ENCODE measurements at places on chromosomes 2 and 18.
A peak's percentile ranks its signal among the peaks of the same experiment; 100 is the strongest.

- peaks cover 10% of the 10 kb centered on the region for H3K4me1 ChIP-seq
- no peak overlapping the region for H3K4me3 ChIP-seq
- no peak overlapping the region for H3K27ac ChIP-seq
- H3K36me3 ChIP-seq = no peaks in the 10 kb centered on the region
- no peaks in the 10 kb centered on the region for H3K27me3 ChIP-seq
Measured at GRCh38 chr2:100124761-100125160, 17.6 kb downstream of the AFF3 start.

- H3K36me3 ChIP-seq = no peaks in the 10 kb centered on the region
- no peak overlapping the region for H3K27ac ChIP-seq
- no peak for DNase-seq
- H3K4me1 ChIP-seq = peaks cover 12% of the 10 kb centered on the region
- H3K27me3 ChIP-seq = no peaks in the 10 kb centered on the region
Measured at GRCh38 chr2:206984206-206984605, 44.9 kb downstream of the CPO start.

GRCh38 chr2:71700041-71700657, 246.8 kb downstream of the DYSF start:
- no peak for DNase-seq
- H3K4me3 ChIP-seq = no peak overlapping the region
- peaks cover 56% of the 10 kb centered on the region for H3K4me1 ChIP-seq
- H3K27ac ChIP-seq = no peak overlapping the region

GRCh38 chr2:240368781-240369331, 66.6 kb upstream of the GPC1 start:
- H3K36me3 ChIP-seq = no peaks in the 10 kb centered on the region
- H3K4me3 ChIP-seq = no peak overlapping the region
- no peak for DNase-seq
- no peaks in the 10 kb centered on the region for H3K27me3 ChIP-seq
- H3K27ac ChIP-seq = no peak overlapping the region
- H3K4me1 ChIP-seq = peaks cover 76% of the 10 kb centered on the region

DNA sequence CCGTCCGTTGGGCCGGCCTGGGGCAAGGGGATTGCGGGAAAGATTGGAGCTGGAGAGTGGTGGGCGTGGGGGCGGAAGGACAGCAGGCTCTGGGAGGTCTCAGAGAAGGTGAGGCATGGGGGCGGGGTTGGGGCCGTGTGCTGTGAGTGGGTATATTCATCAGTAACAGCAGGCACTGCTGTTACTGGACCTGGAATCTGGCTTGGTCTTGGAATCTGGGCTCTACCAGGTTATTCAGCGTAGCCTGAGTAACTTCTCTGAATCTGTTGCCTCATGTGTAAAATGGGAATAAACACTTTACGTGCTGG, 435 bp downstream of the RNF181 start:
- H3K4me3 ChIP-seq = peak overlapping the region; percentile 88
- H3K27ac ChIP-seq = peak overlapping the region; percentile 84

- H3K27ac ChIP-seq = no peak overlapping the region
- DNase-seq = peak; percentile 48
- no peaks in the 10 kb centered on the region for H3K36me3 ChIP-seq
Measured at GRCh38 chr18:24204904-24205303, 66.0 kb downstream of the CABYR start.

GRCh38 chr2:48756289-48756688, 765 bp upstream of the LHCGR start:
- H3K36me3 ChIP-seq = no peaks in the 10 kb centered on the region
- H3K27me3 ChIP-seq = peaks cover 6% of the 10 kb centered on the region
- H3K4me1 ChIP-seq = peaks cover 8% of the 10 kb centered on the region
- no peak overlapping the region for H3K27ac ChIP-seq
- no peak overlapping the region for H3K4me3 ChIP-seq

DNA sequence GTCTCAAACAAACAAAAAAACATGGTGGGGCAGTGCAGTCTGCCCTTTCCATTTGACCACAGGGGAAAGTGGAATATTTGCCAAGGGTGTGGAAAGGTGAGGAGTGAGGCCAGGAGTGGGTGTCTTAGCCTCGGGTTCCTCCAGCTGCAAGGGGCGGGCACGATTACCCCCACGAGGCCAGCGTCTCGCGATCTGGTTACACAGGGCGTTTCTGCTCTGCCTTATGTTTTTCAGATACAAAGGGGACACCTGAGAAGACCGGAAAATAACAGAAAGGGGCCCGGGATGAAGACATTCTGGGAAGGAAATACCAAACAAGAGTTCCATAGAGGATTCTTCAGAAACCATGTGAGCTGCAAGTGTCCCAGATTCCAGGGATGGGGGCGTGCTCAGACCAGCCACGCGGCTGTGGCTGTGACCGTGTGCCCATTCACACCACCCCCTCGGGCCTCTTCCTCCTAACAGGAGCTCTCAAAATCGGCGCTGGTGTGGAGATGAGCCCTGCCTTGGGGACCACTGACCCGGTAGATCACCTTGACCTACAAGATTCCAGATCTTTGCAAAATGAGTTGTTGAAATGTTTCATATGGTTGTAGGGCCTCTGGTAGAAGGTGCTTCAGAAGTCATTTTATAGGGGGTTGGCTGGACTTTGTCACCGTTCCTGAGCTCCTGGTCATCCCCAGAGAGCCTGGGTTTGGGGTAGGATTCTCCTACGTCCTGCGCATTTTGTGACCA, 34.2 kb downstream of the FAM178B start:
- peaks cover 72% of the 10 kb centered on the region for H3K4me1 ChIP-seq
- H3K36me3 ChIP-seq = no peaks in the 10 kb centered on the region
- H3K27me3 ChIP-seq = no peaks in the 10 kb centered on the region
- peak overlapping the region; percentile 6 for H3K27ac ChIP-seq

DNA sequence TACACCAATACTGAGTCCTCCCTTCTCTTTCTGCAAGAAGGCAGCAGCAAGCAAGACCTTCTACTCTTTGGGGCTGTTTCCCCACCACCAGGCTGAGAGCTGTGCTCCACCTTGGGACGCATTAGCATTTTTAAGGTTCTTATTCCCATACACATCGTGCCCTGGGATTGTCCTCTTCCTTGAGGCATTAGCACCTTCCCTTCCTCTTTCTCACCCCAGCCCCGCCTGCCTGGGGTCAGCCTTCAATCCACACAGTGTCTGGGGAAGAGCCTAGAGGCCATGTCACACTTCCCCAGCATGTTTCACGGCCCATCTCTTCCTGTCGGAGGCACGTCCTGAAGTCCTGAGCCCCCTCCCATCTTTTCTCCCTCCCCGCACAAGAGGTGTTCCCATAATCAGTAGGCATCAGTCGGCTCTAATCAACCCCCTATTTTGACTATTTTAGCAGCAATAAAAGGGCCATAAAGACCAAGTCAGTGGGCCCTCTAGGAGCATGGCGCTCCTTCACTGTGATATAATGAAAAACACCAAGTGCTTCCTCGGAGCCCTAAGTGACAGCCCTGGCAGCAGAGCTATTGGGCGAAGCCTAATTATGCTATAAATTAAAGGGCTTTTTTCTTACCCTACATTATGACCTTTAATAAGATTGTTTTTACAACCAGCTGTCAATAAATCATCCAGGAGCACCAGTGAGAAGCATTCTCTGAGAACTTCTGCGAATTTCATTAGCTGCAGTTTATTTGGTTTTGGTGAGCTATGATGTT, 55.0 kb upstream of the PKDCC start:
- no peaks in the 10 kb centered on the region for H3K27me3 ChIP-seq
- H3K36me3 ChIP-seq = no peaks in the 10 kb centered on the region
- H3K27ac ChIP-seq = peak overlapping the region; percentile 7
- DNase-seq = no peak
- H3K4me3 ChIP-seq = no peak overlapping the region

- H3K36me3 ChIP-seq = no peaks in the 10 kb centered on the region
- no peaks in the 10 kb centered on the region for H3K4me1 ChIP-seq
- H3K4me3 ChIP-seq = no peak overlapping the region
- H3K27ac ChIP-seq = no peak overlapping the region
- DNase-seq = no peak
Measured at GRCh38 chr2:226578373-226578772, 221.2 kb downstream of the IRS1 start.

GRCh38 chr2:74174909-74175308, 3.8 kb downstream of the MOB1A start:
- H3K36me3 ChIP-seq = peaks cover 17% of the 10 kb centered on the region
- no peak overlapping the region for H3K4me3 ChIP-seq
- DNase-seq = no peak

GRCh38 chr2:154455866-154456265, 242.6 kb upstream of the KCNJ3 start:
- H3K36me3 ChIP-seq = no peaks in the 10 kb centered on the region
- H3K4me1 ChIP-seq = no peaks in the 10 kb centered on the region
- no peak overlapping the region for H3K27ac ChIP-seq
- H3K27me3 ChIP-seq = no peaks in the 10 kb centered on the region

GRCh38 chr2:228181098-228182019, at the start of gene SPHKAP:
TSS of gene SPHKAP (minus strand) at chr2:228181687. CDS start at chr2:228181598, 89 bp downstream.
- DNase-seq = peak; percentile 66
- peaks cover 18% of the 10 kb centered on the region for H3K4me1 ChIP-seq
- H3K36me3 ChIP-seq = no peaks in the 10 kb centered on the region

- H3K4me3 ChIP-seq = no peak overlapping the region
- H3K36me3 ChIP-seq = no peaks in the 10 kb centered on the region
- no peak for DNase-seq
- no peaks in the 10 kb centered on the region for H3K27me3 ChIP-seq
- H3K27ac ChIP-seq = no peak overlapping the region
- no peaks in the 10 kb centered on the region for H3K4me1 ChIP-seq
Measured at GRCh38 chr2:68086166-68086565, 23.4 kb upstream of the C1D start.

GRCh38 chr2:175176624-175177023, 4.9 kb downstream of the ATP5MC3 start:
- DNase-seq = no peak
- no peak overlapping the region for H3K27ac ChIP-seq
- H3K27me3 ChIP-seq = no peaks in the 10 kb centered on the region
- H3K4me3 ChIP-seq = no peak overlapping the region

DNA sequence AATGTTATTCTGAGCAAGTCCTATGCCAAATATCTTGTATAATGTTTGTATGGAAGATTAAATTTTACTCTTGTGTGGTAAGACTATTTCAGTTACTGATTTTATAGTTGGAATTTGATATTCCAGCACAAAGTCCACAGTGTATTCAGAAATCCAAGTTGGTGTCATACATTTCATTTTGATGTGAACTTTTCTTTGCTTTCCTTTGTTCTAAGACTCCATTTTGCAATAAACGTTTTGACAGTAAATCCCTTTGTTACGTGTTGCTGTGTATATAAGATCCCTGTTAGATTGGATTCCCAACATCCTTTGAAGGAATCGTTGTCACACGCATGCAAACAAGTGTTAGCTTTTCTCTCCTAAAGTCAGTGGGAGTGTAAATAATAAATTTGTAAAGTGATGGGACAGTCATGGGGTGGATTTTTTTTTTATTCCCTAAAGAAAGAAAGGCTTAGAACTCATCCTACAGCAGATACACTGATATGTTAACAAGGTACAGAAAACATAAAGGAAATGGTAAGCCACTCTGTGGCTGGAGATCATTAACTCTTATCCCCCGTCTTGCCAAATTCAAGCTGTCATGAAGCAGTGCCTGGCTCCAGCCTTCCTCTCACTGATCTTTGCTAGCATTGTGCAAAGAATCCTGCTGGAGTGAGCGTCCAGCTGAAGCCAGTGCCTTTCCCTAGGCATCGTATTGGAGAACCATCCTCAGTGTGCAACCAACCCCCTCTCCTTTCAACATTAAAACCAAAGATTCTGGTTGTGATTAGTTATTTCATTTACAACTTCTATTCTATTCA, 127.6 kb upstream of the CDCA7 start:
- no peak overlapping the region for H3K4me3 ChIP-seq
- no peaks in the 10 kb centered on the region for H3K4me1 ChIP-seq
- H3K27me3 ChIP-seq = no peaks in the 10 kb centered on the region
- H3K36me3 ChIP-seq = no peaks in the 10 kb centered on the region

GRCh38 chr2:125684932-125685331, 971.0 kb upstream of the GYPC start:
- no peak for DNase-seq
- no peak overlapping the region for H3K4me3 ChIP-seq
- no peaks in the 10 kb centered on the region for H3K27me3 ChIP-seq
- H3K36me3 ChIP-seq = no peaks in the 10 kb centered on the region
- no peak overlapping the region for H3K27ac ChIP-seq
- no peaks in the 10 kb centered on the region for H3K4me1 ChIP-seq
